ENCODE measurements at places on chromosomes 4 and X.

- DNase-seq, result no peak
Observed at GRCh38 chrX:154032160-154032559, 12.5 kb upstream of the IRAK1 start.

DNA sequence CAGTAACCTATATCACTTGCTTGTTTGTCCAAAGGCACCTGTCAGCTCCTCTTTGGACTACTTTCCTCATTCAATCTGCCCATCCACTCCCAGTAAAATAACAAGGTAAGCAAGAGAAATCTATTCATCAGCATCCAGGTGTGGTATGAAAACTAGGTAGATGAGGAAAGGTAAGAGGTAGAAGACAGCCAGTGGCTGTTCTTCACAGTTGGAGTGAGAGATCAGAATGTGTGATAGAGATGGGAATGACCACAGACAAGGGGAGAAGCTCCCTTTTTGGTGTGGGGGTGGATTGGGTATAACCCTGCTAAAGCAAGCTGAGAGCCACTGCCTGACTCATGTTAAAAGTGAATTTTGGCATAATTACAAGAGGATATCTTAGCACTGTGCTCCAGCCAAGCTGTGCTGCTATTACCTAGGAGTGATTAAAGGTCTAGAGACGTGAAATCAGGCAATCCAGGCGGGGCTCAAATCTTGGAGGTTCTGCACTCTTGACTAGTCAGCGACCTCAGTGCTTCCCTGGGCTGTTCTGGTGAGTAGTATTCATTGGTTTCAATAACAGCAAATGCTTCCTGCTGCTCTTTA is 28.1 kb upstream of the RASL11B start:
- DNase-seq, result no peak

DNA sequence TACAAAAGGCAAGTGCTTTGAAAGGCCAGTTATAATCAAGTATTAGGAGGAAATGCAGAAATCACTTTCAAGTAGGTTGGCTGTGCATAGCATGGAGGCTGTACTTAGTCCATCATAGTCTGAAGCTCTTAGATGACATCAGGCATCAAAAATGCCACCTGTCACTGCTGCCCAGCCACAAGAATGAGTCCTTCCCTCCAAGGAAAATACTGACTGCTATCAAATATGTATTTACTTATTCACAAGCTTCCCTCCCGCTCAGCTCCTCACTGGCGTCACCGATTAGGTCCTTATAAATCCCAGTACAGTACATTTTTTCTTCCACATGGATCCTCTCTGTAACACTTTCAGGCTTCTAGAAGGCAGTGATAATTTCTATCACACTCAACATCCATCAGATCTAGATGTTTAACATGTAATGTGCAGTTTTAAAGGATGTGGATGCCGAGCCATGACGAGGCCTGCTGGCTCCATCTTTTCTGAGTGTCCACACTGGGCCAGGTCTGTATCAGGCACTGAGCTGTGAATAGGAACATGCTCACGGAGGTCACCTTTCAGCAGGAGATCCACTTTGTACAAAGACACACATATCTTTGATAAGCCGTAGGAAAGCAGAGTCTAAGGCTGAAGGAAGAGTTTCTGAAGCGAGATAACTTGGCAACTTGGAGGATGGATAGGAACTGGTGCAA is 121.9 kb downstream of the PALLD start:
- no peak for DNase-seq

- no peak for DNase-seq
Observed at GRCh38 chrX:11992271-11992670, 146.0 kb upstream of the FRMPD4 start.

- no peak for DNase-seq
Observed at GRCh38 chr4:7365462-7366179, 69.1 kb downstream of the PSAPL1 start.

- no peak for DNase-seq
Observed at GRCh38 chr4:93261207-93261606, 567.3 kb upstream of the ATOH1 start.

DNA sequence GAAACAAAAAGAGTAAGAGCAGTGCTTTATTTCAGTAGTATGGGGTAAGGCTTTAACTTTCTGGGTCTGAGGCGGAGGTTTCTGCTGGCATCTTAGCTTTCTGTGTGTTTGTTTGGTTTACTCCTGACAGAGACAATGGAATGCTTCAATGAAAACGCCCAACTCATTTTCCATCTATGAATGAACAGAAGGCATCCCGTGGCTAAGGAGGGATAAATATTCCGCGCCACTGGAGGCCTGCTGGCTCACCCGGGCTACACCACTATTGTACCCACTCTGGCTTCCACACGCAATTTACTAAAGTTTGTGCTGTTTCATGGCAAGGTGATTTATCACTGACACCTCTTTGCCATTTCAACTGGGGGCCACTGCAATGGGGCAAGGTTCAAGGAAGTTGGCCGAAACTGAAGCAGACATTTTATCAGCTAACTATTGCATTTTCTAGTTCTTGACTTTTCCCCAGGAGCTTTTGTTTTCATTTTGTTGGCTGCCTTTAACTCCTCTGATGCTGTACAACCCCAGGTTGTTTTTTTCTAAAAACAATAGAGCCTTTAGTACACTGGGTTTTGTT is 32.8 kb upstream of the PPARGC1A start:
- DNase-seq, result no peak

DNA sequence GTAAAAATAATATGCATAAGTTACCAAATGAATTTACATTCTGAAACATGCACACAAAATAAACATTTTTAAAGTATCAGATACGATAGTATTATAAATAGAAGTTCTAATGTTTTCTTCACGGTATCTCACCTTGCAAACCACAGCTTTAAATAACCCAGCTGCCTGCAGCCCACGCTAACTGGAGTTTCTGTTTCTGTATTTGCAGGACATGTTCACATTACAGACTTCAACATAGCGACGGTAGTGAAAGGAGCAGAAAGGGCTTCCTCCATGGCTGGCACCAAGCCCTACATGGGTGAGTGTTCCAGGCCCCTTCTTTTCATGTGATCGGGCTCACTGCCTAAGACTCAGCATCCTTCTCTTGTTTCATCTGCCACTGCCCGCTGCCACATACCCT is 291.7 kb downstream of the EVC2 start:
- DNase-seq, result no peak

GRCh38 chr4:102869569-102870197 is 891 bp downstream of the CISD2 start:
- no peak for DNase-seq

DNA sequence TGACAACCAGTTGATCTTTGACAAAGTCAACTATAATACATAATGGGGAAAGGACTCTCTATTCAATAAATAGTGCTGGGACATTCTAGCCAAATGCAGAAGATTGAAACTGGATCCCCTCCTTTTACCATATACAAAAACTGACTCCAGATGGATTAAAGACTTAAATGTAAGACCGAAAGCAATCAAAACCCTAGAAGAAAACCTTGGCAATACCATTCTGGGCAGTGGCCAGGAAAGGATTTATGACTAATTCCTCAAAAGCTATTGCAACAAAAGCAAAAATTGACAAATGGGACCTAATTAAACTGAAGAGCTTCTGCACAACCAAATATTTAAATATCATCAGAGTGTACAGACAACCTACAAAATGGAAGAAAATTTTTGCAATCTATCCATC is 185.1 kb downstream of the NPNT start:
- DNase-seq, result no peak

DNA sequence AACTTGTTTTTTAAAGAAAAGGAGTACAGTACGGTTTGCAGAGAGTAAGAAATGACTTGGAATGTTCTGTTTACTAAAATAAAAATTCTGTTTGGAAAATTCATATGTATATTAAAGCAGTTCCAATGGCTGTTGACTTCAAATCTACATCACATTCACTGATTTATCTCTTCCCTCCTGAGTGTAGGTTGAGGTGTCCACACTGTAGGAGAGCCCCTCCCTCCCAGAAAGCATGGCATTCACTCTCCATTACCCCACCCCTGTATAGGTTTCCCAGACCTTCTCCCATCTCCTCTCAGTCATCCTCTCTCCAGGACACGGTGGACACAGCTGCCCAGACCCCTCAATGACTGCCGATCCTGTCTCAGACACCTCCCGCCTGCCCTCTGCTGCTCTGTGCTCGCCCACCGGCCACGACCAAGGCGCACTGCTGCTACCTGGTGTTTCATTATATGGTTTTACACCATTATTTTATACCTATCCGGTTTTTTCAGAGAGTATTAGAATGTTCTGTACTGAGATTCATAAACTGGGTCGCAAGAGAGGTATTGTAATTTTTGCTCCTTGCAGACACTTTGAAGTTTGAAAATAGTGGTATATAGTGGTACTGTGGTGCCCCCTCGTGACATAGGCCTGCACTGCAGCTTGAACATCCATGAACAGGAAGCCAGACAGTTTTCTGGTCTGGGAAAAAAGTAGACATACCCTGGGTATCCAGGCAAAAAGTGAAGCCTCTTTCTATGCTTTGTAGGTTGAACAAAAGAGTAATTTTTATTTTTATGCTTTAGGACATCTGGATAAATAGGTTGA is 38.8 kb upstream of the BEX4 start:
- DNase-seq, result peak; percentile 35

- DNase-seq, result no peak
Observed at GRCh38 chrX:134658002-134658759, at the start of gene PLAC1. Gene PLAC1, minus strand, starts transcription at chrX:134658471. Its CDS starts 91,789 bp downstream, at chrX:134566682.

GRCh38 chr4:88158038-88158488 is 376 bp downstream of the ABCG2 start:
- DNase-seq, result no peak

DNA sequence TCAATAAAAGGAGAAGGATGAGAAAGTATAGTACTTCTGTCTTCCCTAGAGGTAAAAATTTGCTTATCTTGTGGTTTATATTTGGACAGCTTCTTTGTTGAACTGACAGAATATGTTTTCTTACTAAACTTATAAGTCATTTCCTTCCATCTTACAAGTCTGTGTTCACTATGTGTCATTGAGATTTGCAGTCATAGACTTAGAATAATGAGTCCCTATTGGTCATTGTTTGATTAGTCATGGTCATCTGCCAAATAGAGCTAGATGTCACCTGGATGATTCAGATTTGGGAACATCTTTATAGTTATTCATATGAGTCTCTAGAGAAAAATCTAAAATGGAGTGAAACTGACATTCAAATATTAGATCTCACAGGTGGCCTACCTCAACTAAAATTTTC is 51.5 kb downstream of the SPATA18 start:
- DNase-seq, result no peak

- peak; percentile 24 for DNase-seq
Observed at GRCh38 chrX:78199851-78200250, 60.4 kb upstream of the TAF9B start.

DNA sequence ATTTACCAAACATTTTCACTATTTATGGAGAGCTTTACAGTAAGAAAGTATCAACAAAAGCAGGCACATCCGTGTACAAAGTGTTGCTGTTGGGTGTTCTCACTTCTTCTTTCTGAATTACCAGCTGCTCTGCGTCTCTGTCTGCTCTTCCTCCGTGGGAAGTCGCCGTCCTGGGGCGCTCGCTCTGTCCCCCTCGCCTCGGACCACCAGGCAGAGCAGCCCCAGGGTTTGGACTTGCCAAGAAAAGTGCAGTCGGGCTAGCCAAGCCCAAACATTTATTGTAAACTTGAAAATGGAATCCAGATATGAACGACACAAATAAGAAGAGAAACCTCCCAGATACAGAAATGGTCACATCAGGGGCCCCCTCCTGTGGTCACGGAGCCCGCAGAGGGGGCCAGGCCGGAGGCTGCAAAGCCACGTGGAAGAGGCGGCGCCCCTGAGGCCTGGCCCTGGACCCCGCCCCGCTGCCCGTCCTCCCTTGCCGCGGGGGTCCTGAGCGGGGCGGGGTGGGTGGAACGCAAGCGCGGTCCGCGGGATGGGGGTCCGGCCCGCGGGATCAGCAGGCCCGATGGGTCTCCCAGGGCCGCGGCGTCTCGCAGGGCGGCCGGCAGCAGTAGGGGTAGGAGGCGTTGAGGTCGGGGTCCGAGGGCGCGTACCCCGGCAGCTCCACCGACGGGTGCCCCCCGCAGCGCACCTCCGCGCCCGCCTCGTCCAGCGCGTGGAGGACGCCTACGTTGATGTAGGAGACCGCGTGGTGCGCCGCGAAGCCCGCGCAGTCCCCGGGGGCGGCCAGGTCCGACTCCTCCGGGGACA is 1.5 kb downstream of the TMEM271 start:
- DNase-seq, result no peak

DNA sequence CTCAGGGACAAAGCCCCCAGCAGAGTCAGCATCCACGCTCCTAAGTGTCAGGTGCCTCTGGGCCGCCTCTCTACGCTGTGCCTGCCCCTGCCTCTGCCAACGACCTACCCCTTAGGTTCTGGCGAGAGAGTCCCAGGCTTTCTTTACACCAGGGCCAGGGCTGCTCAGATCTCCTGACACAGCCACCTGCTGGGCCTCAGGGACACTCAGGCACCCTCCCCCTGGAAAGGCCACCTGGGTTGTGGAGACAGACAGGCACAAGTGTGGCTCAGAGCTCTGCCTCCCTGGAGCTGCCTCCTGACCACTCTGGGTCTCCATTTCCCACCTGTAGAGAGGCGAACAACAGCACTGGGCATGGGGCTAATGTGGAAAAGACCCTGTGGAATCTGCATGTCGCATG is 90.0 kb upstream of the ADRA2C start:
- no peak for DNase-seq

- DNase-seq, result no peak
Observed at GRCh38 chrX:113421432-113421831, 580.8 kb upstream of the AMOT start.

- DNase-seq, result no peak
Observed at GRCh38 chr4:30718021-30718542, 2.1 kb upstream of the PCDH7 start.

DNA sequence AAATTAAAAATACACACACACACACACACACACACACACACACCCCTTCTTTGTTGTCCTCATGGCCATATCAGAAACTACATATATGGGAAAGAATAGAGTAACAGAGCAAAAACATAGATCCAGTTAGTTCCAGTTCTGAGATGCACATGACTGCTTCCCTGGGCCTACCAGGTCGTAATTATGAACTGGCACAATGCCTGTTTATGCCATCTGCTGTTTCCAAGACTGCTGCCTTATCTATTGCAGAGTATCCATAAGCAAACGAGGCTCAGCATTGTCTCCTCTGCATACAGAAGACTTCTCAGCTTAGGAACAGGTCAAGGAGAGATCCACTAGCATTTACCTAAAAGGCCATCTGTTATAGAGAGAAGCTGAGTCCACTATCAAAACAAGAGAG is 789.0 kb downstream of the TECRL start:
- no peak for DNase-seq

GRCh38 chrX:108132034-108132433 is 40.5 kb downstream of the ATG4A start:
- no peak for DNase-seq

DNA sequence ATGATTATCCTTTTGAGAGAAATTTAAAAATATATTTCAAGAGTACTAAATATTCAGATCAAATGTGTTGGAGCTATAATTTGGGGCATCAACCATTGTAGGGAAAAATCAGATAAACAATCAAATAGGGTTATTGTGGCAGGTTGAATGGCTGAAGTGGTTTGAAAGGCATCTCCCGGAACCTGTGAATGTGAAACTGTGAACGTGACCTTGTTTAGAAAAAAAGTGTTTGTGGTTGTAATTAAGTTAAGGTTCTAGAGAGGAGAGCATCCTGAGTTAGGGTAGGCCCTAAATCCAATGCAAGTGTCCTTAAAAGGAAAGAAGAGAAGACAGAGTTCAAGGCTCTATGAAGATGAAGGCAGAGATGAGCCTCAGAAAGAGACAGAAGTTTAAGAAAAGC is 37.4 kb downstream of the ADGRA3 start:
- DNase-seq, result no peak
